ENCODE measurements at places on chromosomes 2 and 18. TPM values are rescaled to one million over a fixed set of nuclear protein-coding genes. Genes with fewer than 3 reads are reported as not detected.

DNA sequence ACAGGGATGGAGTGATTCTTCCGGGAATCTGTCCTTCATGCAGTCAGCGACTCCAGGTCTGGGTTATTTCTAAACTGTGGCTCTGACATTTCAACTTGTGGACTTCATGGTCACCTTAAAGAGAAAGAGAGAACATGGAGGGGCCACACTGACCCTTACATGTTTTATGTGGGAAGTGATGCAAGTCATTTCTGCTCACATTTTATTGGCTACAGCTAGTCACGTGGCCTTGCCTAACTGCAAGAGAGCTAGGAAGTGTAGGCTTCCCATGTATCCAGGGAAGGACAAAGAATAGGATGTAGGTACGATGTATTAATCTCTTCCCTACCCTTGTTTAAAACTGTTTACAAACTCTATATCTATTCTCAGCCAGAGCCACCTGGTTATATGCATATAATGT is 30.3 kb upstream of the AFTPH start:
- no peak for DNase-seq

DNA sequence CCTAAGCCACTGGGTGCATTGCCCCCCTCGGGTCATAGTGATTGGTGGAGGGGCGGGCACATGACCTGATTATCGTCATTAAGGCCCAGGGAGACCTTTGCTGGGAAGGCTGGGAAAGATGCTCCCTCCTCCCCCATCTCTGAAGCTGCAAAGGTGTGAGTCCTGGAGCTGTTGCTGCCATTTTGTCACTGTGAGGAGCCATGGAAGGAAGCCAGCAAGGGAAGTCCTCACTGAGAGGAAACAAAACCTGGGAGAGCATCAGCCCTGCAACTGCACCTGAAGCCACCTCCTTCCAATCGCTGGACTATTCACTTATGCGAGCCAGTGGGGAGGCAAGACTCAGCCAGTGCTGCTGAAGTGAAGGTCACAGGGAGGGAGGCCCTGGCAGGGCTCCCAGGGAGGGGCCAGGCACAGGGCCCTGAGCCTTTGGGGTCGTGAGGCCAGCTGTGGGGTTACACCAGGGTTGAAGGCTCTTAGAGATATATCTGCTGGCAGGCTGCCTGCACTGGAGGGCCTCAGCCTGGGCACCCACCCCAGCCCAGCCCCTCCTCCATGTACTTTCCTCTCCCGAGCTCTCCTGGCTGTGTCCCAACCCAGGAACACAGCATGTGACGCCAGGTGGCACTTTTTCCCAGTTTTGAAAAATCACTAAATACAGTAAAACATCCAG is 10.7 kb upstream of the FAHD2A start:
- DNase-seq, result no peak

GRCh38 chr2:52659546-52659945 is 1108.1 kb upstream of the CHAC2 start:
- DNase-seq, result no peak

- DNase-seq, result no peak
These were observed 32.1 kb downstream of the ZFP36L2 start for GRCh38 chr2:43194121-43194869.

- no peak for DNase-seq
These were observed 961.6 kb upstream of the CHAC2 start for GRCh38 chr2:52805901-52806410.

DNA sequence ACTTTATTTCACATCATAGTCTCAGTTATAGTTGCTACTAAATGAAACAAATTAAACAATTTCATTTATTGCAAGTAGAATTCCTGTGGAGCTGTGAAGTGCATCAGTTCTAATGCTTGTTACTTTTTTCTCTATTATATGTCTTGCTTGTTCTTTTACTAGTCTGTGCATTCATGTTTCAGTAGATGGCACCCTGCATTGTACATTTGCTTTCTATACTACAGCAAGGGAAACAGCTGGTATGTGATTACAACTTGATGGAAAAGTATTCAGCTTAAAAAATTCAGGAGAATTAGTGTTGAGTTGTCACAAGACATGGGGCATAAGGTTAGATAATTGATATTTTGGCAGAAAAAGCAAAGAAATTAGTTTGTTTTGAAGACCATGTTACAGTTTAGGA is 72.3 kb downstream of the TANK start:
- DNase-seq, result no peak

- no peak for DNase-seq
These were observed 101.5 kb downstream of the AFF3 start for GRCh38 chr2:100040906-100041305.

GRCh38 chr18:64852281-64852680 is 703.4 kb upstream of the LINC00305 start:
- no peak for DNase-seq

- DNase-seq, result no peak
These were observed 181.3 kb downstream of the CTIF start for GRCh38 chr18:48719974-48720654.

GRCh38 chr2:145119225-145119624 is 599.3 kb upstream of the ZEB2 start:
- DNase-seq, result no peak

- DNase-seq, result no peak
These were observed 77.2 kb upstream of the HS6ST1 start for GRCh38 chr2:128395640-128396499.

DNA sequence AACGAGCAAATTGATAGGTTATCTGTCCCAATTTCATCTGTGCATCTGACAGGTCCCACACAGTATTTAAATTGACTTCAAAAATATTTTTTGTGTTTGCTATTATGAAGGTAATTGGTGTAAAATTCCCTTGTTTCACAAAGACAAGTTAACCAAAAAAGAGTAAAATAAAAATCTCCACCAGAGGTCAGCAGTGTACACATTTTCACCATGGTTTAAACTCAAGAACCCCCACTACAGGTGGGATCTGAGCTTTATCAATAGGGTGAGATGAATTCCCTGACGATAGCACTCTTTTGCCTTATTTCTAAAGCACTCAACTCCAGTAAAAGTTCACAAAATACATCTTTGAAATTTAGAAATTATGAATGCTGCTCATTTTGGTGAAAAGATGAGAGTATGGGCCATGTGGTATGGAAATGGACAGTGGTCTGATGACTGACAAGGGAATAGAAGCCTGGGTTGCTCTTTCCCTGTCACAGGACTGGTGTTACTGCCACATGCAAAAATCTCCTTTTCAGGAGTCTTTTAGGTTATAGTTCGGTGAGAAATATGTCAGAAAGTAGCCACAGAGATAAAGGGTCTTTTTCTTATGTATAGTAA is 68.0 kb downstream of the SERPINB8 start:
- no peak for DNase-seq

DNA sequence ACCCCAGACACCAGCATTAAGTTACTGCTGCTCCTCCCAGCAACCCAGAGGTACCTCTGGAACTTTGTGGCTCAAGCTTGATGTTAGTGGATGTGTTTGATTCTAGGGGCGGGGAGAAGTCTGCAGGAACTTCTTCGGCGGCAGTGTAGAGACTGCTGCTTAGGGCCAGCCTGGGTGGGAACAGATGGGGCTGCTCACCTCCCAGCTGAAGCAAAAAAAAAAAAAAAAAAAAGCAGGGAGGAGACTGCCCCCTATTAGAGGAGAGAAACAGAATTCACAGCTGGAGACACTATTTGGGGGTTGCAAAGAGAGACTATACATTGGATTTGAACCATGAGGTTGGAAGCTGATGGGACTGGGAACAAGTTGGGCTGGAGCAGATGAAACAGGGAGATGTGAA is 28.6 kb upstream of the FAM136A start:
- no peak for DNase-seq

- no peak for DNase-seq
These were observed 23.0 kb downstream of the BIN1 start for GRCh38 chr2:127083819-127084503.

DNA sequence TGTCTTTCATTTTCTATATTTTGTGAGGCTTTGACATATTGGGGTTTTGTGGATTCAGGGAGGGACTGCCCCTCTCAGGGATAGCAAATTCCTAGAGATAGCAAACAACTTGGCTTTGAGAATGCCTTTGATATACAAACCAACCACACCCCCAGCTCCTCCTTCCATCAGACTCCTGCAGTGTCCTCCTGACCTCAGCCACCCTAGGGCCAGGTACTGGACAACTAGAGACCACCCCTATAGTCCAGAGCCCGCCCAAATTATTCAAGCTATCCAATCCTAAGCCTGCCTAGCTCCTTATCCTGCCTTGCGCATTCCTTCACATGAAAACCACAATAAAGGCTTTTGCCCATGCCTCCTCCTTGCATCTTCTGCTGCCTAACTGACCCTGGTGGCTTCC is 22.9 kb upstream of the STAM2 start:
- no peak for DNase-seq

GRCh38 chr18:57352271-57352701 is at the start of gene ST8SIA3:
TSS of gene ST8SIA3 (plus strand) at chr18:57352557. CDS start at chr18:57352847, 290 bp downstream.
- no peak for DNase-seq

GRCh38 chr2:55862246-55862645 is 61.3 kb downstream of the EFEMP1 start:
- DNase-seq, result no peak

- DNase-seq, result no peak
These were observed 95.4 kb upstream of the ZNF532 start for GRCh38 chr18:58769321-58769720.

DNA sequence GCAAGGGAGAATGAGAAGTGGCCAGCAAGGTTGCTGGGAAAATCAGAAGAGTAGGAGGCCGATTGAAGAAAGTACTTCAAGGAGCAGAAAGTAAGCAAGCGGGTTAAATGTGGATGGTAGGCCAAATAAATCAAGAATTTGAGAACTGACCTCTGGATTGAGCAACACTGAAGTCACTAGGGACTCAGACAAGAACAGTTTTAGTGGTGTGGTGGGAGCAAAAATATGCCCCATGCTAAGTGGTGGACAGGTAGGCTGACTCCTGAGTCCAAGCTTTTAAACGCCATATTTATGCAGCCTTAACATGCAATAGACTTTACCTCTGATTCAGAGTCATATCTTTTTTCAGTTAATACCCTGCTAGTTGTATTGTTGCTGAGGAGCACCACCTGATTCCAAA is 4.5 kb downstream of the TRABD2A start:
- DNase-seq, result no peak

DNA sequence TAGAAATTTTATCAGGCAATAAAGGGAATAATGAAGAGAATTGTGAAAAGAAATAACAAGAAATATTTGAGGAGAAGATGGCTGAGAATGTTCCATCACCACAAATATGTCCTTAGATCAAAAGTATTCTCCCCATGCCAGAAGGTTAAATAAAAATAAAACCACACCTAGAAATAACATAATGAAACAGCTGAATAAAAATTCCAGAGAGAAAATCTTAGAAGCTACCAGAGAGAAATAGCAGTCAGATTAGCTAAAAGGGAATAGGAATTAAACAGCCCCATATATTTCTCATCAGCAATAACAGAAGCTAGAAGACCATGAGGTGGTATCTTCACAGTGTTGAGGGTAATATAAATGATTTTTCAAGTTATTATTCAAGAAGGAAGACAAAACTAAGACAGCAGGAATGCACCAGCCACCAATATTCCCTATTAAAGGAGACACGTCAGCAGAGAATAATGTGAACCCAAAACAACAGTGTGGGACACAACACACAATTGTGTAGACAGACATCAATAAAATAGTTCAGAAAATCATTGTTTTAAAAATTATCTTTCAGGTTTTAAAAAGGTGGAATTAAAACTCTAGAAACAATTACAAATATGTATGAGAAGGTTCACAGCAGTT is 82.0 kb upstream of the NEDD4L start:
- DNase-seq, result no peak

- no peak for DNase-seq
These were observed 5.9 kb upstream of the MAL start for GRCh38 chr2:95019572-95019971.

GRCh38 chr2:128420131-128420530 is 101.5 kb upstream of the HS6ST1 start:
- no peak for DNase-seq

GRCh38 chr18:27144672-27145071 is 40.4 kb downstream of the CHST9 start:
- no peak for DNase-seq

DNA sequence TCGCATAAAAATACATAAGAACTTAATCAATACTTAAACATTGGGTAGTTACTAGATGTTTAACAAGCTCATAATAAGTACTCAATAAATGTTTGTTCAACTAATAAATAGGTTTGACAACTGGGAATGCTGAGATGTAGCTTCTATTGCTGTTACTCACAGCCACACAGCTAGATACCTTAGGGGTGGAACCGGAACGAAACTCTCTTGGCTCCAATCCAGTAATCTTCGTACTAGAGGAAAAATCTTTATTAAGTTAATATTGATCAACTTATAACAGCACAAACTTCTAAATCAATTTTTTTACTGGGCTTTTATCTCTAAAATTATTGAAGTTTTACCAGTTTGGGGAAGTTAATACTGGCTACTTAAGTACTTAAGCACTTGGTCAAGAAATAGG is 247.8 kb downstream of the PAX3 start:
- no peak for DNase-seq

GRCh38 chr2:62065243-62065642 is 130.7 kb upstream of the B3GNT2 start:
- no peak for DNase-seq

- no peak for DNase-seq
These were observed 82.5 kb downstream of the KCNS3 start for GRCh38 chr2:17960925-17961324.

- peak; percentile 22 for DNase-seq
These were observed 57.8 kb upstream of the RGPD5 start for GRCh38 chr2:109736177-109736827.

DNA sequence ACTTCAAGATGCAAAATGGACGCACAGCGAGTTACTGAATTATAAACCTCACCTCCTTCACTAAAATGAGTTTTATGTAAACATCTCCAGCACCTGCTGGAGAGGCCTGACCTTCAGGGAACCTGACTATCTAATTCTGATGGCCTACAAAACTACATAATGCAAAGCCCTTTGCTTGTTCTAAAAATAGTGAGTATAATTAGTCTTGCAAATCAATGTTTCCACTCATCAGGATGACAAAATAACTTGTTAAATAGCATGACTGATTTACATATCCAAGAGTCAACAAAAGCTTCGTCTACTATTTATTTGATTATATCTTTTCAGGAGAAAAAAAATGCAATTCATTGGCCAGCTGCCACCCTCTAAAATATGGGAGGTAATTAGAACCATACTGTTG is 326.3 kb upstream of the MC4R start:
- DNase-seq, result no peak

DNA sequence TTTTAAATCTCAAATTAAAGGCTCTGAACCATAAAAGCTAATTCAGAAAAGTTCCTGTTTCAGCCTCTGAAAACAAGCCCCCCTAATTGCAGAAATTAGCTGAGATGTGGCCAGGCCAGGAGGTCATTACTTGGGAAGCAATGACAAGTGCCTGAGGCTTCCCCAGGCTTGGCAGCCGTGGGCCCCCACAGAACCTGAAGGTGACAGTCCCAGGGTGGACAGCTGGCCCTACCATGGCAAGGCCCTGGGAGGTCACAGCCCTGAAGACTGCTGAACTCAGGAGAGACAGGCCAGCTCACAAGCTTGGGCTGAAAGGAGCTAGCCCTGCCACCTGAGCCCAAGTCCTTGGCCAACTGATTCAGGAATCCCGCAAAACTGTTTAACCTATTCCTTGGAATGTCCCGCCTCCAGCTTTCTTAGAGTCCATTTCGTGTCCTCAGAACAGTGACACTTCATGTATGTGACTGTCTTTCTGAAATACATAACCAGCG is 54.3 kb upstream of the PKDCC start:
- no peak for DNase-seq

Gene TUBA4B
- total RNA-seq, result not detected

Gene LRRC30
- total RNA-seq, result not detected

Gene METAP1D
- total RNA-seq, result 2.8 TPM

Gene TCF23
- total RNA-seq, result not detected

Gene CNTNAP5
- not detected for total RNA-seq

Gene HOXD10
- not detected for total RNA-seq

Gene EVX2
- not detected for total RNA-seq

Gene PLB1
- 1.1 TPM for total RNA-seq

Gene RAD51AP2
- not detected for total RNA-seq

Gene TLX2
- total RNA-seq, result 2.6 TPM

Gene ACTG2
- not detected for total RNA-seq
